ENCODE measurements at places on chromosomes 6 and 20. TPM values are rescaled to one million over a fixed set of nuclear protein-coding genes. Genes with fewer than 3 reads are reported as not detected.

Gene MROH8
- 1.5 TPM for total RNA-seq

Gene BPIFB1
- total RNA-seq, result not detected

Gene KCNB1
- total RNA-seq, result 2.0 TPM

Gene OVOL2
- 9.3 TPM for total RNA-seq

Gene RAB32
- 26.8 TPM for total RNA-seq

Gene TINAG
- total RNA-seq, result not detected

Gene HLA-A
- 691 TPM for total RNA-seq

Gene POPDC3
- not detected for total RNA-seq

Gene TRDN
- total RNA-seq, result not detected

- DNase-seq, result no peak
- H3K36me3 ChIP-seq, result no peaks in the 10 kb centered on the region
- no peaks in the 10 kb centered on the region for H3K27me3 ChIP-seq
- H3K27ac ChIP-seq, result no peak overlapping the region
- no peak overlapping the region for H3K4me3 ChIP-seq
- H3K4me1 ChIP-seq, result no peaks in the 10 kb centered on the region
Measured at GRCh38 chr6:65979120-65979519, 272.1 kb upstream of the EYS start.

GRCh38 chr6:78909391-78909790 lies 42.0 kb downstream of the IRAK1BP1 start:
- no peaks in the 10 kb centered on the region for H3K36me3 ChIP-seq
- H3K4me1 ChIP-seq, result peaks cover 38% of the 10 kb centered on the region
- no peak overlapping the region for H3K4me3 ChIP-seq
- no peak for DNase-seq
- no peaks in the 10 kb centered on the region for H3K27me3 ChIP-seq

GRCh38 chr6:165686596-165687365 lies 23.7 kb upstream of the PDE10A start:
- H3K4me1 ChIP-seq, result no peaks in the 10 kb centered on the region
- H3K27me3 ChIP-seq, result no peaks in the 10 kb centered on the region
- no peak for DNase-seq

GRCh38 chr6:129490521-129491255 lies 219.3 kb downstream of the ARHGAP18 start:
- peaks cover 6% of the 10 kb centered on the region for H3K36me3 ChIP-seq
- peak overlapping the region; percentile 84 for H3K27ac ChIP-seq
- H3K27me3 ChIP-seq, result no peaks in the 10 kb centered on the region
- H3K4me1 ChIP-seq, result peaks cover 19% of the 10 kb centered on the region

DNA sequence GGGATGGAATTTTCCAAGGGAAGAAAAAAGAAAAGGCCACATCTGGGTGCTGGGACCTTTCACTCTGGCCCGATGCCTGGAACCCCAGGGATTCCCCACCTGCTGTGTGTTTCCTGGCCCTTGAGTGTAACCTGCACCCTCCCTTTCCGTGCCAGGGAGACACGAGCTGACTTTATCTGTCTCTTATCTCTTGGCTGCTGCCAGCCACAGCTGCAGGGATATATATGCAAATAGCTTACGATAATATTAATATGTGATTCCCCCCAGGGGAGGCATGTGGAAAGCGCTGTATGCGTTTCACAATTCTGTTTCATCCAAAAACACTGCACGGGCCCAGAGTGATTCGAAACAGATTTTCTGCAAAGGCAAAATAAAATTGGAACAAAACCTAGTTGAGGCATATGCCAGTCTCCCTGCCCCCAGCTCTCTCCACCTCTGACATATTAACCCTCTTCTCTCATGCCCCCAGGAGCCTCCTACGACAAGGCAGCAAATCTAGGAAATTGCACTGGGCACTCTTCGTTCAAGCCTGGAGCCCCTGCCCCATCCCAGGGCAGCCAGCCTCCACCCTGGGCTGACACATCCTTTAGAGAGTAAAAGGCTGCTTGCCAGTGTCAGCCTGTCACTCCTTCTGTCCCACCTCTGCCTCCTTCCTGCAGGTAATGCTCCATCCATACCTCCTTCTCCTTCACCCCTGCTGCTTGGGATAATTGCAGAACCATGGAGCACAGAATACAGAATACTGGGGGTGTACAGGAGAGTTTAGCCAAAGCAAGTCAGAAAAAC lies 1.3 kb downstream of the RIPOR3 start:
- DNase-seq, result no peak
- no peaks in the 10 kb centered on the region for H3K36me3 ChIP-seq

DNA sequence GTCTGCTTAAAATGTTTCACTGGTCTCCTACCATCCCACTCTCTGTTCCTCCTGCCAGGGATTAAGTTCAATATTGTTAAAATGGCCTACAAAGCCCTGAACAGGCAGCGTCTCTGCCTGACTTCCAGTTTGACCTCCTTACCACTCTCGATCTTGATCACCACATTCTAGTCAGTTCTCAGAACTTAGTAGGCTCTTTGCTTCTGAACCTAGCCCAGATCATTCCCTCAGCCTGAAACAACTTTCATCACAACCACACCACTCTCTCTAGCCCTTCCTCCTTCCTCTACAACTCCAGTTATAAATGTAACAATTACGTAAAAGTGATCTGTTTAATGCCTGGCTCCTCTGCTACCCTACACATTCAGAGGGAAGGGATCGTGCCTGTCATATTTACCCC lies 53.3 kb downstream of the ATG5 start:
- H3K27ac ChIP-seq, result no peak overlapping the region
- H3K4me3 ChIP-seq, result no peak overlapping the region
- H3K27me3 ChIP-seq, result no peaks in the 10 kb centered on the region
- H3K4me1 ChIP-seq, result no peaks in the 10 kb centered on the region

DNA sequence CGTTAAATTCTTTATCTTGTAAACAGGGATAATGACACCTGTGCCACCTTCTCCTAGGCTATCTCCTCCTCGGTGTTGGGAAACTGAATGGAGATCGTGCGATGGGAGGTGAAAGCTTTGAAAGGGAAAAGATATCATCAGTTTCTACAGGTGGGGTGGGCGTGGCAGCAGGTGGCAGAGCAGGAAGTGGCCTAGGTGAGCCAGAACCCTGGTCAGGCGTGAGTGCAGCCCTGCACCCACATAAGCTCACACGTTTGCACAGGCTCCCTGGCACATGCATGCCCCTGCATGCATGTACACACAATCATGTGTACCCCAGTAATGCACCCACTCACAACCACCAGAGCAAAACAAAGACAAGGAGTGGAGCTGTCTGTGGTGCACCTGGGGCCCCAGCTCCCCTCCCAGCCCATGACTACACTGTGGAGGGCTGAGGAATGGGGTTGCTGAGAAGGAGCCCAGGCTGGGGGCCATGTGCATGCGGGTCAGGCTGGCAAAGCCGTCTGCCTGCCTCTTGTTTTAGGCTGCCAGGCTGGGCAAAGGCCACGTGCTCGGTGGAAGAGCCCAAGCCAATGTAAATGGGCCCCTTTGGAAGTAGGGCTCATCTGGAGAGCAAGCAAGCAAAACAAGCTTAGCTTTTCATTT lies 61.5 kb downstream of the TFAP2C start:
- no peaks in the 10 kb centered on the region for H3K36me3 ChIP-seq
- H3K27me3 ChIP-seq, result no peaks in the 10 kb centered on the region
- no peak overlapping the region for H3K27ac ChIP-seq
- DNase-seq, result no peak
- H3K4me3 ChIP-seq, result no peak overlapping the region

GRCh38 chr20:49825521-49826033 lies 12.9 kb downstream of the SLC9A8 start:
- H3K4me3 ChIP-seq, result no peak overlapping the region
- no peaks in the 10 kb centered on the region for H3K36me3 ChIP-seq
- DNase-seq, result no peak
- peaks cover 5% of the 10 kb centered on the region for H3K4me1 ChIP-seq
- H3K27me3 ChIP-seq, result no peaks in the 10 kb centered on the region

DNA sequence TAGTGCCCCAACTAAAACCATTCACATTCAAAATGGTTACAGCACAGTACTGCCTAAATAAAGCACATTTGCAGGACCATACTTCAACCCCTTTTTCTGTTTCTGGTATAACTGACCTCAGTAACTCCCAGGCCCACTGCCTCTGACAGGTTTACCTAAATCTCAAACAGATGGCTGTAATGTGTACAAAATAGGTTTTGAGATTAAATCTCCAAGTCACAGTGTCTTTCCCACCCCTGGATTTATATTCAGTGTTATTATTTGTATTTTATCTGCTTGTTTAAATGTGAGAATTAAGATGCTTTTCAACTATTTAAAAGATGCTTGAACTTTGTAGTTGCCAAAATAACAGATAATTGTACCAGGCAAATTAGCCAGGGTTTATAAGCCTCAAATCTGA lies 4.7 kb upstream of the KIF6 start:
- H3K4me1 ChIP-seq, result no peaks in the 10 kb centered on the region
- H3K27ac ChIP-seq, result no peak overlapping the region
- no peaks in the 10 kb centered on the region for H3K36me3 ChIP-seq
- DNase-seq, result no peak
- H3K4me3 ChIP-seq, result no peak overlapping the region
- no peaks in the 10 kb centered on the region for H3K27me3 ChIP-seq

- no peaks in the 10 kb centered on the region for H3K4me1 ChIP-seq
- no peak overlapping the region for H3K4me3 ChIP-seq
- H3K27me3 ChIP-seq, result no peaks in the 10 kb centered on the region
- no peaks in the 10 kb centered on the region for H3K36me3 ChIP-seq
Measured at GRCh38 chr6:43282060-43282459, 16.0 kb upstream of the SLC22A7 start.

- no peaks in the 10 kb centered on the region for H3K4me1 ChIP-seq
- no peaks in the 10 kb centered on the region for H3K27me3 ChIP-seq
- no peaks in the 10 kb centered on the region for H3K36me3 ChIP-seq
- H3K4me3 ChIP-seq, result no peak overlapping the region
- H3K27ac ChIP-seq, result no peak overlapping the region
- DNase-seq, result no peak
Measured at GRCh38 chr20:21074605-21075336, 31.4 kb downstream of the LINC00237 start.

- H3K4me3 ChIP-seq, result no peak overlapping the region
- no peak overlapping the region for H3K27ac ChIP-seq
- H3K27me3 ChIP-seq, result no peaks in the 10 kb centered on the region
Measured at GRCh38 chr6:144219056-144219685, 66.0 kb upstream of the UTRN start.

DNA sequence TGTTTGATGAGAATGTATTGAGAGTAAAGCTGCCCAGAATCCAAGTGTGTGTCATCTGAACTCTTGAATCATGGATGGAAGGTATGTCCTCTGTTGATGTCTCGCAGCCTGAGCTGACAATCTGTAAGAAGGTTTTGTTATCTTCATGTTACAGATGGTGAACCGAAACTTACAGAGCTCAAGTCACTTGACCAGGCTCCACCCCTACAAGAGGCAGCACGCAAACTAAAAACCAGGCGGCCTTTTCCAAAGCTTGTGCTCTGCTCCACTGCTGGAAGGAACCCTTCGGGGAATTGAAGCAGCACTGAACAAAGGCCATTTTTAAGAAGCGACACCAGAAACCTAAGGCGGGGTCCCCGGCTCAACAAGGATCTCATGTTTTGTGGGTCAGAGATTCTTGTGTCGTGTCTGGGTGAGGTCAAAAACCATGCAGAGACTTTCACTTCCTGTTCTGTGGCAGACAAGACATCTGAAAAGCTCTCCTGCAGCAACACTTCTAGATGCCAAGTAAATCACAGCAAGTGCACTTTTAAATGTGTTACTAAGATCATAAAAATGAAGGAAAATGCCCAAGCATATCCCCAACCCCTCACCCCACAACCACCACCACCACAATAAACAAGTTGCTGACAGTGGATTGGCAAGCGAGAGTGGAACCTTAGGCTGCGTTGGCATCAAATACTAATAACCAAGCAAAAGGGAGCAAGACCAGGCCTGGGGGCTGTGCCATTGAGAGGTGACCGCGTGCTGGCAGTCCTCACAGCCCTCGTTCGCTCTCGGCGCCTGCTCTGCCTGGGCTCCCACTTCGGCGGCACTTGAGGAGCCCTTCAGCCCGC lies 27.3 kb downstream of the NQO2 start:
- no peak for DNase-seq
- H3K27ac ChIP-seq, result no peak overlapping the region
- no peaks in the 10 kb centered on the region for H3K27me3 ChIP-seq
- H3K4me1 ChIP-seq, result peaks cover 29% of the 10 kb centered on the region
- no peaks in the 10 kb centered on the region for H3K36me3 ChIP-seq
